ENCODE measurements at places on chromosomes 6 and 20.

DNA sequence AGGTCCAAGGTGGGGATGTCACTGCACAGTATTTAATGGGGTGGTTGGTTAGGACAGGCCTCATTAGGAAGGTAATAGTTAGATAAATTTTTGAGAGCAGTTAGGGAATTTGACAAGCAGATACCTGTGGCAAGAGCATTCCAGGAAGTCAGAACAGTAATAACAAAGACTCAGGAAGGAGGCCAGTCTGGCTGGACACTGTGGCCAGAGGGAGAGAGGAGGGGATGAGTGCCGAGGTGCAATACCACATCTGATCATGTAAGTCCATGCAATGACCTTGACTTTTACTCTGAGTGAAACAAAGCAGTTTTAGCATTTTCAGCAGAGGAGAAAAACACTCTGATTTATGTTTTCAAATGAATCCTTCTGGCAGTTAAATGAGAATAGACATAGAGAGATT is 990.7 kb upstream of the FLRT3 start:
- no peak for DNase-seq

DNA sequence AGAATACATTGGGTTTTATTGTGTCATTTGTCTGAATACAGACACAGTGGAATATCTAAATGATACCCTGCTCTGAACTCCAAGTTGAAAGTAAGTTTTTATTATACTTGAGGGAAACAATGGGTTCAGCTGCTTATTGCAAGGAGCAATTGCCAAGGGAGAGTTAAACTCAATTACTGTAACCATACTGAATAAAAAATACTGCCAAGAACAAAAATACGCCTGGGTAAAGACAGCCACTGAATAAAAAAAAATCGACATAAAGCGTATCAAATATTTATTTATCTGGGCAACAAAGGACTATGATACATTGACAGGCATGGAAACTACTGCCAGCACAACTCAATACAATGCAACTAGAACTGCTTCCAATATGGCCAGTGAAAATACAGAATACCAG is 18.1 kb downstream of the TFAP2A start:
- no peak for DNase-seq

DNA sequence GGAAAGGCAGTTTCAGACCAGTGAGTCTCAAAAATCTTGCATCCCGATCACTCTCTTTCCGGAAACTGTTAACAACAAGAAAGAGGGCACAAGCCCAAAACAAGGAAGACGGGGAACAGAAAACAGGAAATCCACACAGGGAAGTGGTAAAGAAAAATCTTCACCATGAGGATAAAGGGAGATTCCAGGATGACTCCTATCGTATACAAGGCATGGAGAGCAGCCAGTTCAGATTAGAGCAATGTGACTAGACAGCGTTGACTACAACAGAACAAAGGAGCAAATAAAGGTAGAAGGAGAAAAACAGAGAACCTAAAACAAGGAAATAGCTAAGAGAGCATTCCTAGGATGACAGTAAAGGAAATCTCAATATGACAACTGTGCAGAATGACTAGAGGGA is 26.5 kb downstream of the VNN1 start:
- DNase-seq = no peak

GRCh38 chr6:13478525-13478966 is 8.9 kb downstream of the GFOD1 start:
- DNase-seq = no peak

- DNase-seq = no peak
Measured at GRCh38 chr6:139743664-139744437, 369.4 kb upstream of the CITED2 start.

DNA sequence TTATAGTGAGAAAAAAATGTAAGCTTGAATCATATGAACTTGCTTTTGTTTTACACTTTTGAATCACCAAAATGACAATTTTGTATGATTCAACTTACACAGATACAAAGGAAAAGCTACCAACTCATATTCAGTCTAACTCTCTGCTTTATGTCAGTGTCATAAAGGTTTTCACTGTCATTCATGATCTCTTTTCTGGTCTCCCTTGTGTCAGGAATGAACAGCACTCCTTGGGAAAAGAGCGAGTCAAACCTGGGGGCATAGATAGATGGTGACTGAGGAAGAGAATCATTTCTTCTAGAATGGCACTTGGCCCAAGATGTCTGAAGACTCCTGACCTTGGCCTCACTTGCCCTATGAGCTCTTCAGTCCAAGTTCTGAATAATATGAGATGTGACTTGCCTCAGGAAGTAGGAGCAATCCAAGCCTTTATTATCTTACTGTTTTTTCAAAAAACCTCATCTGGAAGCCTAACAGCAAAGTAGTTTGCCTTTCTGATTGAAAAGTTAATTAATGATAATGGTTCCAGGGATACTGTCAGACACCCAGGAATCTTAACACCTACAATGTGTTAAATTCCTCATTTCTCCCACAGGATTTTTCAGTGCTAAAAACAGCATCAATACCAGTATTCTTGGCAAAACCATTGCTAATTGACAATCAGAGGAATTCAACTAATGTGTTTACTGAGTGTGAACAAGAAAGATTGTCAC is 270.0 kb upstream of the HSF2 start:
- DNase-seq = no peak

DNA sequence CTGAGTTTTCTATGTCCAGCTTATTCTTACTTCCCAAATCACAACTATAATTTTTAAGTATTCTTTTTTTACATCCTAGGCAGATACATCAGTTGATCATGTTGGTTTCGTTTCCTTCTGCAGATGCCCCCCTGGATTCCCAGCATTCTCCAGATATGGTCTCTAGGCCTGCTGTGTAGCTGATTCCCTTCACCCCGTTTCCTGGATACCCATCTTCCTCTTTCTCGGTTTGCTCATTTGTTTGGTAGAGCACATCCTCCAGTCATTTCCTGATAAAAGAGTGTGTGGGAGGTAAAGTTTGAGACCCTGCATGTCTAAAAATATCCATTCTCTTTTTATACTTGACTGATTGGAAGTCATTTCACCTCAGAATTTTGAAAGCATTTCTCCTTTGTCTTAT is 66.4 kb downstream of the ANKS1A start:
- DNase-seq = no peak

- no peak for DNase-seq
Measured at GRCh38 chr20:49710971-49711666, 2.6 kb downstream of the B4GALT5 start.

DNA sequence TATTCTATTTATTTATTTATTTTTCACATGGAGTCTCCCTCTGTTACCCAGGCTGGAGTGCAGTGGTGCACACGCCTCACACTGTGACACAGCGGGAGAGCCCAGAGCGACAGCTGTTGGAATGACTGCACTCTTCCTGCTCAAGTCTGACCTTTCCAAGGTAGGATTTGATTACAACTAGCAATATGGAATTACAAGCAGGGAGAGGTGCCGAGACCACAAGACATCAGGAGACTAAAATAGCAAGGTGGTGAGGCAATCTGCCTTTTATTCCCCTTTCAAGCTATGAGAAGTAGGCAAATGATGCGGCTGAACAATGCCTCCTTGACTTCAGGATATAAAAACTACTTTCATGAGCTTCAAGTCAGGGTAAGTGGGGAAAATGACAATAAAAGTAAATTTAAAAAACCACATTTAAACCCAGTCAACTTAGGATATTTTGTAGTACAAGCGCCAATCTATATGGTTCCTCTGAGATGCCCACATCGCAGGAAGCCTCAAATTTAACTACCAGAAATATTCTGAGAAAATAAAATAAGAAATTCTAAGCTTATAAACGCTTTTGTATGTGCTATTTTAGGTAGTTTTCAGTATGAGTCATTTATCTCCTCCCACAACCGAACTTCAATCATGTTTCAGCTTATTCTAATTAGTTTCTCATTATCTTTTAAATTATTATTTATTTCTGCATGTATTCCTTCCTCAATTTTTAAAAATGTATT is 146.9 kb upstream of the SGK1 start:
- DNase-seq = no peak

- DNase-seq = no peak
Measured at GRCh38 chr6:108748959-108749358, 99.3 kb upstream of the ARMC2 start.

GRCh38 chr20:4427940-4428586 is 293.6 kb upstream of the PRND start:
- DNase-seq = no peak
